Caki2 (cell line): ENCODE measurements at places on chromosomes 6 and 20.

- DNase-seq: no peak
These were observed 107.4 kb upstream of the NAA20 start for GRCh38 chr20:19909725-19910124.

GRCh38 chr6:26032340-26033084 lies 54.7 kb upstream of the HFE start:
- peak; percentile 69 for DNase-seq

- no peak for DNase-seq
These were observed 96.9 kb downstream of the PHACTR3 start for GRCh38 chr20:59701236-59701635.

DNA sequence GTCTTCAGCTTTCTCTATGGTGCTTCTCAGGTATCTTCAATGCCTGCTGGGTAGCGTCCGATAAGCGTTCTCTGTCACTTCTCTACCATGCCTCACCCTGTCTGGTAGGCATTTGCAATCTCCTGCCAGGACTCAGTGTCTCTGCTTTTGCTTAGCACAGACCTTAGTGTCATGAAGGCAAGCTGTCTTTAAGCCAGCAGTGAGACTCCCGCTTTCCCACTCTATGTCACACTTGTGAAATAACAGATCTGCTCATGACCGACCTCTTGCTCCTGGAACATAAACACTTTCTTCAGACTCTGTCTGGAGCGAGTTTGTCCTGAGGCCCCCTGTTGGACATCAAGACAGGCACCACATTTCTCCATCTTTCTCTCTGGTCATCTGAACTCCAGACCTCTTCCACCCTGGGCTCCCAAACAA lies 17.0 kb downstream of the ADGRB3 start:
- DNase-seq: no peak

DNA sequence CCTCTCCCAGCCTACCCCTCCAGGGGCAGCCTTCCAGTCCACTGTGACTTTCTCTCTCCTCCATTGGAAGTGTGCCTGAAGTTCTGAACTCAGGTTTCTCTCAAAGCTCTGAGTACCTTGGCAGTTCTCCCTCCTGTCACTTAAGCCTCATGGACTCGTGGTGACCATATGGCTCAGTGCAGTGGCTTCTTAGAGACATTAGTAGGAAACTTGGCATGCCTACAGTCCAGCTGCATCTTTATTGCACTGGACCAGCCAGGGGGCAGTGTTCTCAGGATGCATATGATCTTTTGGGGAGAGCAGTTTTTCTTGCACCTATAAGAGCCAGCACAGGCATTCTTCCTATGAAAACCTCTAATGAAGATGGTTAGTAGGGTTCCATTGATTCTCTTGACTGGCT lies 47.5 kb upstream of the KCNK16 start:
- no peak for DNase-seq

DNA sequence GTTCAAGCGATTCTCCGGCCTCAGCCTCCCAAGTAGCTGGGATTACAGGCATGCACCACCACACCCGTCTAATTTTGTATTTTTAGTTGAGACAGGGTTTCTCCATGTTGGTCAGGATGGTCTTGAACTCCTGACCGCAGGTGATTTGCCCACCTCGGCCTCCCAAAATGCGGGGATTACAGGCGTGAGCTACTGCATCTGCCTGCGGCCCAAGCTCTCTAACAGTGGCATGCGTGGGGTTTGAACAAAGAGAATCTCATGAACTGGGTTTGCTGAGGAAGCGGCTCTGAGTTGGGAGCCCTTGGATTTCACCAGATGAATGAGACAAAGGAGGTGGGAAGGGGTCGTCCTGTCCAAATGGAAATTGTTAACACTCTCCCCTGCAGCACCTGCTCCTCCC lies 33.2 kb upstream of the CD83 start:
- no peak for DNase-seq

GRCh38 chr6:70112716-70113115 lies 190.2 kb downstream of the COL9A1 start:
- no peak for DNase-seq

- no peak for DNase-seq
These were observed 147.4 kb upstream of the SCGN start for GRCh38 chr6:25504661-25505060.

- no peak for DNase-seq
These were observed 8.8 kb downstream of the MDFI start for GRCh38 chr6:41647061-41647511.

DNA sequence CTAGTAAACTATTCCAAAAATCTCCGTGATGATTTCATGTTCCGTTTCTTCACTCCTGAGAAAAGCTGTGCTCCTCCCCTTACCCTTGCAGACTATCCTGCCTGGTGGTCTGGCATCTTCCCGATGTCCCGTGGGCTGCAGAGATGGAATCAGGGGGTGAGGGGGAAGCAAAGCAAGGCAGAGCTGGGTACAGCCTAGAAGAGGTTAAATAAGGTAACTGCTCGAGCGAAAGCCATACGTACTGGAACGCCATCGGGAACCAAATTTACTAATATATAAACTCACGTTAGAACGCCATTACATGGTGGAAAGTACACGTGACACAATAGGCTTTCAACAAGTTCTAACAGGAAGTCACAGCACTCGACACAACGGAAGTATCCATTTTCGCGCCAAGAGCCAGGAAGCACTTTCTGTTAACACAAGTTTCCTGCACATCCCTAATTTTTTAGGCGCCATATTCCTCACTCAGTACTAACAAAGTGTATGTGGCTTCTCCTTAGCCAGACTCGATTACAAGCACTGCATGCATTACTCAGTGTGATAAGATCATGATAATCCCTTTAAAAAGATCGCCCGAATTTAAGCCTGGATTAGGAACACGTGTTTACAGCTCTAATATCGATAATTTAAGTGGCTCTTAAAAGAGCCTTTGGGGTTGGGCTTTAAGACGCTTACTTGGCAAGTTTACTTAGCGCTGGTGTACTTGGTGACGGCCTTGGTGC lies 101.6 kb upstream of the PRSS16 start:
- DNase-seq: peak; percentile 86

- no peak for DNase-seq
These were observed 290.0 kb downstream of the PACRG start for GRCh38 chr6:163017801-163018200.

GRCh38 chr6:116561377-116562018 lies 7.9 kb downstream of the CALHM4 start:
- DNase-seq: peak; percentile 43

DNA sequence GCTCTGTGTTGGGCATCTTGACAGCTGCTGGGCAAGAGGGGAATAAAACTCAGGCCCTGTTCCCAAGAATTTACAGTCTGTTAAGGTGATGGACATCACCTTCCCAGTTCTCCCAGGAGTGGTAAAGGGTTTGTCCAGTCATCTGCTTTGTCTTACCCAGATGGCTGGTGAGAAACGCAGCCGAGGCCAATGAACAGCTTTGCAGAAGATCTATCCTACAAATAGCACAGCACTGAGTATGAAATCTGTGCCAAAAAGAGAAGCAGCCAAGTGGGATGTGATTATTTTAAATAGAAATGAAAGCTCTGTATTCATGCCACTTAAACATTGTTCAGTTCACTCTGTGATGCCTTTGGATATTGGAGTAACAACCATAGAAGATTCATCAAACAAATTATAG lies 132.7 kb upstream of the SLC22A16 start:
- no peak for DNase-seq

DNA sequence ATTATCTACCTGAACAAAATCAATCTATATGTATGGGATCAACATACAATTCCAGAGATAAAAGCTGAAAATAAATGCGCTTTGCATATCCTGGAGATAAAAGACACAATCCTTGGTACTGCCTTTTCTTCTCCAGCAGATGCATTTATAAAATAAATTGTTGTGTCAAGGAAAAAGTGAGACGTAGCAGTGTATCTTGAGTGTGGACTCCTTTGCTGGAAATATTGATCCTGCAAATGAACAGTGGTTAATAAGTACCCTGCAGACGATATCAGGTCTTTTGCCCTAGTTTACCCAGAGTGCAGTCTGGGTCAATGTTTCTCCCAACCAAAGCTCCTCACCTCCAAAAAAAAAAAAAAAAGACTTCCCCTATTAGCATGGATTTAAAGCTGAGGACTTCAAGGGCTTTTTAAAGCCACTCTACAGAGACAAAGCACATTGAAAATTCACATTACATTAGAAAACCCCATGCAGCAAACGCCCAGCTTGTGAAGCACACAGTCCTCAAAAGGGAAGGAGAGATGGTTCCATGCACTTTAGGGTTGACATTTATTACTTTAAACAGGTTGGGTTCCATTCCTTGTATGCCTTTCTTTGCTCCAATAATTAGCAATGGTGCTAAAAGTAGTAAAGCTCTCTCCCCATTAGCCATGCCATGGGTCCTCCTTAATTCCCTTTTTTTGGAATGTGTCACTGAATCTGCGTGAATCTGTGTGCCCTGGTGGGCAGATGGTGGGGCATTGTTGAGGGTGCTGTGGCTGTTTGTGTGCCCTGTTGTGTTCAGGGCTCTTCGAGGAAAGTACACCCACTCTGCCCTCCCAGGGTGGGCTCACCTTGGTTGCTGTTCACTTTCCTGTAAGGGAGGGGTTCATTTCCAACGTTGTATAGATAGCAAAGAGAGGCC lies 21.1 kb downstream of the FOXA2 start:
- DNase-seq: no peak
